Activated naive CD4-positive, alpha-beta T cell (primary cell): ENCODE measurements at places on chromosomes 2 and 18.

- DNase-seq, result no peak
These were observed 35.7 kb downstream of the APOB start for GRCh38 chr2:21008014-21008789.

DNA sequence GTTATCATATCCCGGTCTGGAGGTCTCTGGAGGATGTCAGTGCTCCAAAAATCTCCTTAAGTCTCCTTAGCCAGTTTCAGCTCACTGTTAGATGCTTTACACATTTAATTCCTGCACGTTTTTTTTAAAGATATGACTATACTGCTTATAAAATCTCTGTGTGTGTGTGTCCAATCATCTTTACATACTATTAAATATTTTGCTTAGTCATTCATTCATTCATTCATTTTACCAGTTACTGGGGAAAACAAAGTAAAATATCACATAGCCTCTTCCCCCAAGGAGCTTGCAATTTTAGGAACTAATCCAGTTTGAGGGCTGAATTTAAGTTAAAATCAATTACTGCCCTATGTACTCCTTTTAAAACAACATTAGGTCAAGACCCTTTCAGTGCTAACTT is 293.2 kb upstream of the LYPD1 start:
- DNase-seq, result no peak

- DNase-seq, result no peak
These were observed 66.9 kb downstream of the ICOS start for GRCh38 chr2:204003276-204003990.

GRCh38 chr18:47331641-47332040 is 80.2 kb upstream of the SKOR2 start:
- DNase-seq, result no peak

DNA sequence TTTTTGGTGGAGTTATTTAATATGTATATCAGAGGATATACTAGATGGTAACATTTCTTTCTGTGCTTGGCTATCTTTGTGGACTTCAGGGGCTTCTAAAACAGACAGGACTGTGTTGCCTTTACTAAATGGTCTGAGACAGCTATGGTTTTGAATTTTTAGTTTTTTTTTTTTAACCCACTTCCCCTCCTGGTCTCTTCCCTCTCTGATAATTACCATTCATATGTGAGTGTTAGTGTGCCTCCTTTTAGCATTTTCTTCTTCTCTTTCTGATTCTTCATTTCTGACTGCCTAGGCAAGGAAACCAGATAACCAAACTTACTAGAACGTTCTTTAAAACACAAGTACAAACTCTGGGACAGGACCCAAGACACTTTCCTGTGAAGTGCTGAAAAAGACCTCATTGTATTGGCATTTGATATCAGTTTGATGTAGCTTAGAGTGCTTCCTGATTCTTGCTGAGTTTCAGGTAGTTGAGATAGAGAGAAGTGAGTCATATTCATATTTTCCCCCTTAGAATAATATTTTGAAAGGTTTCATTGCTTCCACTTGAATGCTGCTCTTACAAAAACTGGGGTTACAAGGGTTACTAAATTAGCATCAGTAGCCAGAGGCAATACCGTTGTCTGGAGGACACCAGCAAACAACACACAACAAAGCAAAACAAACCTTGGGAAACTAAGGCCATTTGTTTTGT is 52.7 kb downstream of the SMAD4 start:
- no peak for DNase-seq

DNA sequence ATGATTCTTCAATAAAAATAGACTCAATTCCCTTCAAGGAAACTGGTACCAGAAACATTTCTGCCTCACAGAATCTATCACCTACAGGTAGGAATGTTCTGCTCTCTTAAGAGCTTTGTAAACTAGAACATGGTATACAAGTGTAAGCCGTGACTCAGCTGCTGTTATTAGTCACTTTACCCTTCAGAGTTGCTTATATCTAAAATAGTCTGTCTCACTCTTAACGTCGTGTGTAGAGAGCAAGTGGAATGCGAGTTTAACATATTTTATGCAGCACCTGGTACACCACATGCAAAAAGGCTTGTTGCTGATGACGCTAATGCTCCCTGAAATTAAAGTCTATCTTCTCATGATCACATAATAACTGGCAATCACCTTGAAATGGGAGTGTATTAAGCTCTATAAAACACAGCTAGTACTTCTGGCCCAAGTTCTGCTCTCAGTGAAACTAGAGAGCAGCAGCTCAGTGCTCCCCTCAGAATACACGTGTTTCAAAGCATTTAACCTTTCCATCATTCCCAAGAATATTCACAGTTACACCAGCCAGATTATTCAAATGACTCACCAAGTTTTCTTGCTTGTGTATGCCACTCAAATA is 420.0 kb downstream of the ZEB2 start:
- DNase-seq, result no peak

DNA sequence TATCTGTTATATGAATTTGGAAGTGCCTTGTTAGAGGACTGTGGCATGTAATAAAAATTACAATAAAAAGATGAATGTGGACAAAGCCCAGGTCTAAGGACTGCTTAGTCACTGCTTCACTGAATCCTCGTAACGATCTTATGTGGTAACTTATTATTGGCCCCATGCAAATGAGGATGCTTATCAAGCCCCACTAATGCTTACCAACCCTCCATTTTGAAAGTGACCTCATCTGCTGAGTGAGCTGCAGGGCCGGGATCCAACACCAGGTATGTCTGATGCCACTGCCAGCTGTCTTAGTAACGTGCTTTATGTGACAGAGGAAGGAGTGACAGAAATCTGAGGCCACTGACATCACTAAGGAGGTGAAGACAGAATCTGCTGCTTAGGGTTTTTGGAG is 65.3 kb upstream of the CCDC85A start:
- DNase-seq, result no peak

DNA sequence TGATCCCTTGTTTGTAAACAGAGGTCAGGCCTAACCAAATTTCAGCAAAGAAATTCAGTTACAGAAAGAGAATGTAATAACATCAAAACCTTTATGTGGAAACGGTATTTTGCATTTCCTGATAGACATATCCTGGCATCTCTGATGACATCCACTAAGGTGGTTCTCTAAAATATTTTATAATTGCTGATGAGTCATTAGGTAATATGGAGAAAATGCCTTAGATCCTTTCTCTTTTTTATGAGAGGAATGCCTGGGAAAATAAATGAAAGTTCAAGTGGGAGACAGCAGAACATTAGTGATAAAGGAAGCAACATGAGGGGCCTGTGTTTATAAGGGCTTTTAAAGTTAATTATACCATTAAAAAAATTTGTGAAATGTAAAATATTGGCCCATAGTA is 72.6 kb downstream of the PLCL1 start:
- DNase-seq, result no peak

DNA sequence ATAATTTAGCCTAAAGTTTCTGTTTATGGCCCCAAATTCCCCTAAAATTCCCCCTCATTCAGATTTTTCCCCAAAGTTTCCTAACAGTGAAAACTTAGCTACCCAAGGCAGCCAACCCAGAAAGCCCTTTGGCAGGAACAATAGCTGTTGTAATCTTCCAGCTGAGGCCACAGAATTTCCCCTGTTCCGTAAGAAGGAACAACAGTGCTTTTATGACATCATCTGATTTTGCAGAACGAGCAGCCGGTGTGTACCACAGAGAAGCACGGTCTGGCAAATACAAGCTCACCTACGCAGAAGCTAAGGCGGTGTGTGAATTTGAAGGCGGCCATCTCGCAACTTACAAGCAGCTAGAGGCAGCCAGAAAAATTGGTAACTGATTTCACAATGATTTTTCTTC is 6.3 kb downstream of the TNFAIP6 start:
- no peak for DNase-seq

DNA sequence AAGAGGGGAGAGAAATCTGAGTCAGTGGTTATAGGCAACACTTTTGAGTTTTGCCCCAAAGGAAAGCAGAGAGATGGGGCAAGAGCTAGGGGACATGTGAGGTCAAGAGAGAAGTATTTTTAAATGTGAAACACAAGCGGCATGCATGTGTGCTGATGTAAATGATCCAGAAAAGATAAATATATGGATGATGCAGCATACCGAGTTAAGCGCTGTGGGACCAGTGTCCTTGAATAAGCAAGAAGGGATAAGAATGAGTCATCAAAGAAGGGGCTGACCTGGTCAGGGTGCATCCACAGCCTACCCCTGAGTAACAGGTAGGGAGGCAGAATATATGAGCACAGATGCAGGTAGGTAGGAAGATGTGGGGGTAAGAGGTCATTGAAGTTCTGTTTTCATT is 180.9 kb downstream of the TRABD2A start:
- no peak for DNase-seq

DNA sequence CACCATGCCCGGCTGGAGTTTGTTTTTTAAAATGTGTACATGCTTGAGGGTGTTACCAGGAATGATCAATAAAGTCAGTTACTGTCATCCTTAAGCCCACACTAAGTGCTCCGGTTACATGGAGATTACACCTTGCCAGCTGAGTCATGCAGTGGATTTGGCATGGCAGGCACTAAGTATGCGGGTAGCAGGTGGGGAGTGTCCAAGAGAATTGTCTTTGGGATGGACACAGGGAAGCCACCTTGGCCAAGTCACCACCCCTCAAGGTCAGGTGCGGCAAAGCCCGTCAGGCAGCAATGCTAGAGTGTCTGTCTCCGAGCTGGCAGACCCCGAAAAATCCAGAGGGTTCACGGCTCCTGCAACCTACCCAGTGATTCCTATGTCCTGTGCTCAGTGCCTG is 54.8 kb downstream of the GBX2 start:
- no peak for DNase-seq

- no peak for DNase-seq
These were observed 45.8 kb upstream of the EML6 start for GRCh38 chr2:54677476-54678265.

GRCh38 chr2:43537137-43537536 is 58.7 kb downstream of the THADA start:
- DNase-seq, result no peak

- DNase-seq, result no peak
These were observed 144.4 kb downstream of the GFPT1 start for GRCh38 chr2:69242651-69243051.

DNA sequence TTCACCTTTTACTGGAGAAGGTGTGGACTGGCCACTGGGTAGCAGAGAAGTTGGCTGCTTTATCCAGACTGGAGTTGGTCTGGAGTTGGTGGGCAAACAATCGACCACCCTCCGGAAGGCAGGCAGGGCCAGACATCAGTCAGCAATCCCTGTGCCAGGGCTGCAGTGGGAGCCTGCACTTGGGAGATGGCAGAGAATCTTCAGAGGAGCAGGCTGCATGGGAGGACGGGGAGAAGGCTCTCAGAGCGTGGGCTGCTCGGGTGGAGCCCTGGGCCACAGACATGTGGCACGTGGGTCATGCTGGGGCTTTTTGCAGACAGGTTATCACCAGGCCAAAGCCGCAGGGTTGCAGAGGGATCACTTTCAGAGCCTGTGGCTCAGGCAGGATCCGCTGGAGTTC is 29.6 kb downstream of the SLC9A4 start:
- DNase-seq, result no peak

- DNase-seq, result no peak
These were observed 998.5 kb upstream of the NXPH2 start for GRCh38 chr2:139778732-139779131.

DNA sequence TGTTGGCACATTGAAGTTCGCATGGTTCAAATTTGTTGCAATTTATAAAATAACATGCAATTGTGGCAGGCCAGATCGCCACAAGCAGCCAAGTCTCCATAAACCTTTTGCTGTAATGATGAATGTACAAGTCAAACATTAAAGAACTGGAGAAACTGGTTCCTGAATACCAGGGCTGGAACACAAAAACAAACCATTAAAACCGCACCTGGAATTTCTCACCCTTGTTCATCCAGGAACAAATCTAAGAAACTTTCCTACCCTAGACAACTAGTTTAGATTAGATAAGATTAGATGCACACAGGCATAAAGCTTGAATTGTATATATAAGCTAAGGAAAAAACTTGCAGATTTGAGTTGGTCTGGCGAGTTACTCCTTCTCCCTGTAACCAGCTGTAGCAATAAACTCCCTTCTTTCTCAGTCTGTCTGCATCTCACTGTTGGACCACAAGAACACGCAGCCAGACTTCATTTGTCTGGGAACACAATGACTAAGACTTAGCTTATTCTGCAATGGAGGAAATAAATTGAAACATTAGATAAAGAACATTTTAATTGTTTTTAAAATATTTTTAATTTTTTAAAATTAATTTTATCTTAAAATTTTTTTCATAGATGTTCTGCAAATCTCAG is 1835.5 kb upstream of the LRRTM1 start:
- DNase-seq, result no peak

- DNase-seq, result no peak
These were observed 77.1 kb downstream of the SPATS2L start for GRCh38 chr2:200383380-200384110.

DNA sequence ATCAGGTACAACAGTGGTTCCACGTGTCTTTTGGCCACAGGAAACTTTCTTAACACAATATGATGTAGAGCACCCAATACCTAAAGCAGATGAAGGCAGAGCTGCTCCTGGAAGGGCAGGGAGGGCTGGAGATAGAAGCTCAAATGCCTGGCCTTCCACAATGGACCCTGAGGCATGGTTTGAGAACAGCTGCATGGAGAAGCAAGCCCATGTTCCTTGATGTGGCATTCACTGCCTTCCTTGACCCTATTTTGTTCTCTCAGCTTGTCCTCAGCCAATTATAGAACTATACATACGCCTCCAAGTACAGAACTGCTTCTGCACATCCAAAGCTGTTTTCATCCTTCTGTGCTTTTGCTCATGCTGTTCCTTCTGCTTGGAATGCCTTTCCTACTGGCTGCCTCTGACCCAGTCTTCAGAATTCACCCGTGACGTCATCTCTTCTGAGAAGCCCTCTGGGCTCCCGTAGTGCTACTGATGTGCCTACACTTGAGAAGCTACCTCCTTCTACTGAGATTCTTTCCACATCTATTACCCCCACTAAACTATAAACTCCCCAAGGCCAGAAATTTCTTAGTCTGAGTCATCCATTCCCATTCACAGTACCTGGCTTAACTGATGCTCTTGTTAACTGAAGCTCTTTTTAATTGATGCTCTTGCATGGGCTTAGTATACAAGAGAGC is 69.9 kb downstream of the CHRNA1 start:
- DNase-seq, result no peak

DNA sequence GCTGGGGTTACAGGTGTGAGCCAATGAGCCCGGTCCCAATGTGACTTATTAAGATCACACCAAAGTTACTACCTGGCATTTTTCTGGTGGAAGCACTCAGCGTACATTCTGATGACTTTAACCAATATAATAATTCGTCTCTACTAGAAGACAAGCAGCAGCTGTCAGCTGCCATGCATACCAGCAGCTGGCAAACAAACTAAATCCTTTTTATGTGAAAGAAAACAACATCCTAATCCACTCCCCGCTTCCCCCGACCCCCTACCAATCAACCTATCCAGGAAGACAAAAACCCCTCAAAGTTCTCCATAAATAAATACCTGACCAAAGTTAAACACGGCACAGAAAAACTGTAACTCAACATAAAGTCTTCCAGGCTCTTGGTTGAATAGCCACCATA is 42.1 kb downstream of the GPR155 start:
- DNase-seq, result no peak

DNA sequence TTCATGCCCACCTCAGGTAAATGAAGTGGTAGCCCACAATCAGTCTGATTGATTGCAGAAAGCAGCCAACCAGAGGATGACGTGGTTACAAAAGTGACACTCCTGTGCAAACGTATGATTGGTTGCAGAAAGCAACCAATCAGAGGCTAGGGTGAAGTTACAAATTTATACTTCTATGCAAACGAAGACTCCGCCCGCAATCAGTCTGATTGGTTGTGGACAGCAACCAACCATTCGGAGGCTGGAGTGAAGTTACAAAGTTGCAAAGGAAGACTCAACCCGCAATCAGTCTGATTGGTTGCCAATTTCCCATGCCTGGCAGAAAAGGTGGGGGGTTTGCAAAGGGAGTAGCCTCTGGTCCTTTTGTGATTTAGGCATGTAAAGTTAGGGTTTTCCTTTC is 4.0 kb upstream of the SLC3A1 start:
- no peak for DNase-seq
